Heart left ventricle (tissue), 16 donors: ENCODE measurements at places on chromosomes 11 and 22.
A peak's percentile ranks its signal among the peaks of the same experiment; 100 is the strongest.

GRCh38 chr22:31122532-31123291, at the start of gene INPP5J:
INPP5J (plus strand) TSS chr22:31122966; CDS start chr22:31123015, 49 bp downstream.
- no peaks in the 10 kb centered on the region for H3K36me3 ChIP-seq
- H3K27me3 ChIP-seq = no peaks in the 10 kb centered on the region
- peak; percentile 69 for DNase-seq
- peak within 1 kb of the TSS; percentile 81 for H3K27ac ChIP-seq

DNA sequence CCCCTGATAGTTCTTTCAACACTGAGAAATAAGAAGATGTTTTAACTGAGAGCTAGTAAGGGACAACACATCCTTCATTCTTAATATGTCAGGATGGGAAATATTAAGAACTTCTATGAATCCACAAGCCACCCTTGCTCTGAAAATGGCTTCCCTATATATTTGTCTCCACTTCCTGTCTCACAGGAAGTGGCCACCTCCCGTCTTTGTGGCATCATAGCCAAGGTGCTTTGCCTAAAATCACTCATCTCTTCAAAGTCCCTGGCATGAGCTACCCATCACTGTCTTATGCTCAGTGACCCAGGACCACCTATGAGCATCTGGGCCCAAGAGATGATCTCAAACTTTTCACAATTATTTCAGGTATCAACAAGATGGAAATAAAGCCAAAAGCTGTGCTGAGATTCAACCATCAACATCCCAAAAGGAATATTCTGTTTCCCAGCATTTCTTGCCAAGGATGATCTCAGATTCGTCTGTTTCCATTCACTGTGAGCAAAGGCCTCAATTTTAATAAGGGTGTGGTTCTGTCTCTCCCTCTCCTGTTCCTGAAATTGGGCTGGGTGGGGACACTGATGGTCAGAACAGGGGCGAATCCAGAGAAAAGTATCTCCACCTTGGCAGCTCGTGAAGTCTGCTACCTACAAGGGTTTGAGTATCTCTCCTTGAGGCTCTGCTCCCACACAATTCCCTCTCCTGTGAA, 493.9 kb downstream of the MN1 start:
- no peak for DNase-seq
- no peaks in the 10 kb centered on the region for H3K36me3 ChIP-seq
- H3K27ac ChIP-seq = peak overlapping the region; percentile 65
- no peak overlapping the region for H3K4me3 ChIP-seq

GRCh38 chr22:19965771-19966709, 24.4 kb upstream of the TXNRD2 start:
- H3K27me3 ChIP-seq = no peaks in the 10 kb centered on the region
- H3K36me3 ChIP-seq = no peaks in the 10 kb centered on the region
- no peak overlapping the region for H3K27ac ChIP-seq
- H3K4me1 ChIP-seq = peaks cover 18% of the 10 kb centered on the region
- H3K4me3 ChIP-seq = no peak overlapping the region

DNA sequence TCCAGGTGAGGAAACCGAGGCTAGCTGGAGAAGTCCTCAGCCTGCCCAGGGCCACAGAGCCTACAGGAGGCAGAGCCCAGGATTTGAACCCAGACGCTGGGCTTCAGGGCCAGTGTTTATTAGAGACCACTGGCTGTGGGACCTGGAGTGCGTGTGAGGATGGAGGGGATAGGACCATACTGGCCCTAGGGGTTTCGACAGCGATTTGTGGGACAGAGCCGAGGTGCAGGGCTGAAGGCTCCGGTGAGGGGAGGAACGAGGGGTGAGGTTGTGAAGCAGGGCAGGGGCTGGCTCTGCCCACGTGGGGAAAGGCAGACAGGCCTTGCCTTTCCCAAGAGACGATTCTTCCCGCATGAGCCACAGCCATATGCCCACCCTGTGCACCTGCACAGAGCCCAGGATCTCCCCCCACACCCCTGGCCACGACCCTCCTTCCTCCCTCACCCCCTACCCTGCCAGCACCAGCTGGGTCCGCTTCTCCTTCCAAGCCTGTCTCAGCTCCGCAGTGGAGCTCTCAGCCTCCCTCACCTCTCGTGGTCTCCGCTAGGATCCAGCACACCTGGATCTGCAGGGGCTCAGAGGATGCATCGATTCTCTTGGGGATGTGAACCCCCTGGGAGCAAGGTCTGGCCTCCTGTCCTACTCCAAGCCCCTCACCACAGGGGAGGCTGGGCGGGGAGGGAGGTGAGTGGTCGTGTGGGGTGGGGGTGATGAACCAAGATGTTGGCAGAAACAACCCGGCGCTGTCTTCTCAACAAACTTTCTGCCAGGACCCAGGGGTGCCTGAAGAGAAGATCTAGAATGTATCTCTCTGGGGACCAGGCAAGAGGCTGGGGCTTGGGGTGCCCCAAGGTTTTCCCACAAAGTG, 58.4 kb downstream of the RTL6 start:
- H3K36me3 ChIP-seq = no peaks in the 10 kb centered on the region
- peaks cover 8% of the 10 kb centered on the region for H3K4me1 ChIP-seq
- DNase-seq = peak; percentile 11
- no peak overlapping the region for H3K27ac ChIP-seq
- no peaks in the 10 kb centered on the region for H3K27me3 ChIP-seq

DNA sequence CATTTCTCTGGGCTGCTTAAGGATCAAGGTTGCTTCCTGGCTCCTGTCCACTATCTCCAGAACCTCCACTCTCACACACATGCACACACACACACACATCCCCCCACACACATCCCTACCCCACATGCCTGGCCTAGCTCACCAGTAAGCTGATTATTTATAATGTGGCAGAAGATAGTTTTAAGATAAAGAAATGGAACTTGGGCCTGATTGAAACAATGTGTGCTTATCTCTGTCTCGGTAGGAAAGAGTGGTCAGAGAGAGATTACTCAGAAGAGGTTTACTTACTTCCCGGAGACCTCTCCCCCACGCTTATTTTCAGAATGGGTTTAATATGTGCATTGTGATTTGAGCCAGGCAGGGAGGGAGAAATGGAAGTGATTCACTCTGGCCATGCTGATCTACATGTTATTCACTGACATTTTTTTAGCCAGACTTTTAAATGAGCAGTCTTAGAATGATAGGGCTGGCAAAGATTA, 422.4 kb downstream of the TENM4 start:
- no peaks in the 10 kb centered on the region for H3K27me3 ChIP-seq
- H3K36me3 ChIP-seq = no peaks in the 10 kb centered on the region
- H3K4me1 ChIP-seq = no peaks in the 10 kb centered on the region
- no peak overlapping the region for H3K27ac ChIP-seq
- no peak for DNase-seq
- H3K4me3 ChIP-seq = no peak overlapping the region

DNA sequence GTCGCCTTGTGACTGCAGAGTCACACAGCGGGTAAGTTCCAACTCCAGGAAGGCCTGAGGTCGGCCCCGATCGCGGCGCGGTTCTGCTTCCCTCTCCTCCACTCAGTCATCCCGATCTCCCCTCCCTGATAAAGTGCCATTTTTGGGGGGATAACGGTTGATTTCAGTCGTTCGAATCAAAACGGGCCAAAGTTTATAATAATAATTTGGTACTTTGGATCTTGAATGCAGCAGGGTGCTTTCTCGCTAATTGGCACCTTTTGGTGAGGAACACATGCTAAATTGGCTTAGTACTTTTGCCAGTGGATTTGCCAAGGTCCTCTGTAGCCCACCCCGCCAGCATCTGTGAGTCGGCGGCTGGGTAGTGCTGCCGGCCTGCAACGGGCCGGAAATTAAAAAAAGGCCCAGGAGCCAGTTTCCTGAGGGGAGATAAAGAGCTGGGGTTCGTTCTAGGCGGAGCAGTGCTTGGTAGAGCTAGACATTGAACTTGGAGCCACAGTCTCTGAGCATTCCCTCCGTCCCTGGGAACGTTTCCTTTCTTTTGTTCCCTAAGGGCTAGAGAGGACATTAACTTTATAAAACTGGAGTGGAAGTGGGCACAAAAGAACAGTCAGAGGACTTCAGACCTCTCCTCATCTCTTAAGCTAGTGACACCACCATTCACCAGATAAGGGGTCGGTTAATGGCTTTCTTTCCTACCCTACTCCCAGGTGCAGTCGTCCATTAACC, 997 bp downstream of the UBE2L3 start:
- peak overlapping the region; percentile 94 for H3K27ac ChIP-seq
- no peaks in the 10 kb centered on the region for H3K27me3 ChIP-seq
- peaks cover 30% of the 10 kb centered on the region for H3K4me1 ChIP-seq

- no peaks in the 10 kb centered on the region for H3K27me3 ChIP-seq
- no peak for DNase-seq
- H3K4me1 ChIP-seq = peaks cover 8% of the 10 kb centered on the region
- H3K36me3 ChIP-seq = no peaks in the 10 kb centered on the region
These were observed 122.6 kb downstream of the ABTB2 start for GRCh38 chr11:34235189-34235588.

DNA sequence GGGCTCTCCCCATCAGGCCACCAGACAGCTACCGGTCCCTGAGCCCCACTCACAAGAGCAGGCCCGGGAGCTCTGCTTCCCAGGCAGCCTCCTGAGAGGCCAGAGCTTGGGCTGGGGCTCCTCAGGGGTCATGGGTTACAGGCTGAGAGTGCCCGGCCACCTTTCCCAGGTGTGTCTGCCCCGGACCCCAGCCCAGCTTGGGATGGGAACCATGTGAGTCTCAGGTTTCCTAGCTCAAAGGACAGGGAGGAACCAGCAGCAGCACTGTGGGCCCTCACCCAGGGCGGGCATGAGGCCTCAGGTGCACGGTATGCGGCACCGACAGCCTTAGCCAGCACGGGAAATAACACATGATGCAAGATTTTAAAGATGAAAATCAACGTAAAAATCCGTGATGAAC, 90.1 kb downstream of the NECTIN1 start:
- no peak for DNase-seq
- no peak overlapping the region for H3K27ac ChIP-seq
- H3K36me3 ChIP-seq = no peaks in the 10 kb centered on the region

DNA sequence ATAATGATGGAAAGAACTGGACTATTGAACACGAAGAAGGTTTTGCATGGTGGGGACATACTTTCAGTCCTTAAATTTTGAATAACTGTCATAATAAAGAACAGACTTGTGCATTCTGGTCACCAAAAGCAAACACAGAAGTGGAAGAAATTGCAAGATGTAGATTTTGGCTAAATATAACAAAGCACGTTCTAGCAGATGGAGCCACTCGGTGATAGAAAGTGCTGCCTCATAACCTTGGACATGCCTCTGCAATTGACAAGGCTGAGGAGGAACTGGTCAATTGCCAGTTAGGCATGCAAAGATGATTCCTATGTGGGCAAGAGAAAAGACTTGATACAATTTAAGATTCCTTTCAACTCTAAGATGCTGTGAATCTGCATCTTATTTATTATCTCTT, 244.1 kb upstream of the ZC3H12C start:
- H3K4me3 ChIP-seq = no peak overlapping the region
- DNase-seq = no peak
- H3K27me3 ChIP-seq = no peaks in the 10 kb centered on the region
- H3K36me3 ChIP-seq = no peaks in the 10 kb centered on the region
- no peak overlapping the region for H3K27ac ChIP-seq
- H3K4me1 ChIP-seq = no peaks in the 10 kb centered on the region

- H3K27ac ChIP-seq = peak overlapping the region; percentile 57
- no peak overlapping the region for H3K4me3 ChIP-seq
- DNase-seq = peak; percentile 46
- no peaks in the 10 kb centered on the region for H3K36me3 ChIP-seq
- peaks cover 28% of the 10 kb centered on the region for H3K4me1 ChIP-seq
These were observed 31.6 kb upstream of the CBX7 start for GRCh38 chr22:39183991-39184585.
